ENCODE measurements at places on chromosomes 1 and 21. TPM values are rescaled to one million over a fixed set of nuclear protein-coding genes. Genes with fewer than 3 reads are reported as not detected.

DNA sequence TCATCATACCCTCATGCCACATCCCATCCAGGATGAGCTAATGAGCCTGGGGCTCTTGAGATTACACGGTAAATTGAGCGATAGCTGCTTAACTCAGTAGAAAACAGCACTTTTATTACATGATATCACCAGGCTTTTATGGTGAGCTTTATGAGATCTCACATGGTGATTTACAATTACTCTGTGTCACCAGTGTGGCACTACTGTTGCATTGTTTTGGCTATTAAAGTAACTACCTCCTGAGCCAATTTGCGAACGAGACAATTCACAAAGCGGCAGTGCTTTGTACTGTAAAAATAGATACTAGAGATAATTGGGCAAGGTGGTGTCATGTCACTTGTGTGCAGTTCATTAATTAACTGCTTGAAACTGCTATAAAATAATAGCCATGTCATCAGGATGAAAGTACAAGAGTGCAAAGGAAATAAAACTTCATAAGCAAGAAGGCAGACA lies 767.7 kb upstream of the ADGRL2 start:
- no peak for DNase-seq

DNA sequence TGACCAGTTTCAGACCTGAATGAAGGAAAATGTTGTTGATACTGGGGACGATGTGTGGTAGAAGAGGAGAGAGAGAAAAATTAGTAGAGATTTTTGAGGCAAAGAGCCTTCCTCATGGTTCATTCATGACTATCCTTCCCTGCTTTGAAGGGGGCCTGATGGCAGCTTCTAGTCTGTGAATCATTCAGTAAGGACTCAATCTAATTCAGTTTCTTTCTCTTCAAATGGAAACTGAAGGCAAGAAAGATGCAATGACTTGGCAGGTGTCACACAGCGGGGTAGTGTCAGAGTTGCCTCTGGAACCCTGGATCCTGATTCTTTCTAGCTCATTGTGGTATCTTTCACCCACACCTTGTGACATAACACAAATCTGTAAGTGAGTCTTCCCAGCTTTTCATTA lies 14.9 kb upstream of the CD5L start:
- DNase-seq: no peak

- no peak for DNase-seq
Measured at GRCh38 chr1:40742363-40743061, 41.1 kb upstream of the KCNQ4 start.

Gene KCNK1
- 6.9 TPM for total RNA-seq

Gene SLFNL1
- 0.68 TPM for total RNA-seq

Gene ASCL5
- total RNA-seq: not detected

- DNase-seq: no peak
Measured at GRCh38 chr1:247409869-247410544, 6.0 kb upstream of the NLRP3 start.

DNA sequence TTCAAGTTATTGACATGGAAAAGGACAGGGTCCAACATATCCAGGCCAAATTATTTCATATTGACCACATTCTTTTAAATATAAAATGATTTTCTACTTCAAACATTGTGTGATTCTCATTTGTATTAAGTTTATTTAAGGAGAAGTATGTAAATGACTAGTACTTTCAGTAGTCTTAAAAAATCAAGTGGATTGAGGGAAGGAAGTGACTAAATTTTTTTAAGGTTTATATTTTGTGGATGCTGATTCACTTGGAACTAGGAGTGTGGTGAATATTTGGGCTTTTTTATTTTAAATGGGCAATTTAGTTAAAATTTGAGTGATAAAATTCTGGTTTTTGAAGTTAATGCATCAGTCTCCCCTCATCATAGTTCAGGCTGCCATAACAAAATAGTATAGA lies 10.1 kb downstream of the PRRC2C start:
- DNase-seq: no peak

DNA sequence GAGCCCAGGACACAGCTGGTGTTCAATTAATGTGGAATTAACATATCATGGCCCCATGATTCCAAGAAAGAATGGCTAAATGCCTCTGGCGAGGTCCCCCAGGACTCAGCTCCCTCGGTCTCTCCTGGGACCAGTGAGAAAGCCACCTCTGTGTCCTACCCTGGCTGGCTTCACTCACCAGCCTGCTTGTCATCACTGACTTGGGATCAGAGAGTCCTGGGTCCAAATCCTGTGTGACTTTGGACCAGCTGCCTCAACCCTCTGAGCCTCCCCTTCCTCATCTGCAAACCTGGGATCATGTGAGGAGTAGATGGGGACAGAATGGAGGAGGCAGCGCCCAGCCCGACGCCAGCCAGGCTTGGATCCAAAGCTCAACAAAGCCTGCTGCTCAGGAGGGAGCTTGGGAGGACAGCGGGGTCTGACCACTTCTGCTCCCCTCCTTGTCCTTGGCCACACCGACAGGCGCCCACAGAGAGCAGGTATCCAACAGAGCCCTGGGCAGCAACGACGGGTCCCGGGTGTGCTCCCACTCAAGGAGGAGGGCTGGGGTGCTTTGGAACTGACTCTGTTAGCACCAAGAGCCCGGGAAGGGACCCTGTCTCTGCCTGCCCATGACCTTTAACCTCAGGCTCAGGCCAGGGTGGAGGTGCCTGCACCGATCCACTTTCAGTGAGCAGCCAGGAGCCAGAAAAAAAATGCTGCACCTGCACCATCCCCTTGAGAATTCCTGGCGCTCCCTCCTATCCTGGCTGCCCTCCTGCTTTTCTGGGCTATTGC lies 3.2 kb downstream of the SH2D5 start:
- peak; percentile 39 for DNase-seq

DNA sequence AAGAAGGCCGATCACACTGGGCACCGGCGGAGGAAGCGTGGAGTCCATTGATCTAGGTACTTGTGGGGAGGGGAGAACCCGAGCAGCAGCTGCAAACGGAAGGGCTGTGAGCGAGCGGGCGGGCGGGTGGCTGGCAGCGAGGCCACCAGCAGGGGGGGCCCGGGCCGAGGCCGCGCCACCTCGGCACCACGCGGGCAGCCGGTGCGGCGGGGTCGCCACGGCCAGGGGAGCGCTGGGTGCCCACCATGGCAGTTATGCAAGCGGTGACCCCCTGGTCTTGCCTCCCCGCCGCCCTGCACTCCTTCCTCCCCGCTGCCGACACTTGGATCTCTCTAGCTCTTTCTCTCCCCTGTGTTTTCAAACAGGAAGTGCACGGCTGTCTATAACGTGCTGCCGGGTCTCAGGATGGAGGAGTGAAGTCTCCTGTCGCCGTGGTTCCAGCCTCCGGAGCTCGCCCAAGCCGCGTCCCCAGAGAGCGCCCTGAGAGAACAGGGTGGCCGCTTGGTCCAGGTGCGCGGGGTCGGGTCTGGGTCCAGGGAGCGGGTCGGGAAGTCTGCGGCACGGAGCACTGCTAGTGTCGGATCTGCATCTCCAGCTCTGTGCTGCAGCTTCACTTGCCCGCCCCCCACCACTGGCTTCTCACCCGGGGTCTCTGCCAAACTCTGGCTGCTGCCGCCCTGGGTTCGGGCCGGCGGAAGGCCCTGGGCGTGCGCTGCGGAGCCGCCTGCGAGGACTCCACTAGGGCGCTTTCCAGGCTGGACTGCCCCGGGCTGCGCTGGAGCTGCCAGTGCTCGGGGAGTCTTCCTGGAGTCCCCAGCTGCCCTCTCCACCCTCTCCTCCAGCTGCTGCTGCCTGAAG lies 22.7 kb downstream of the LRRC8D start:
- DNase-seq: peak; percentile 64

Gene ABCA4
- total RNA-seq: 1.8 TPM

Gene CCDC30
- 8.9 TPM for total RNA-seq

DNA sequence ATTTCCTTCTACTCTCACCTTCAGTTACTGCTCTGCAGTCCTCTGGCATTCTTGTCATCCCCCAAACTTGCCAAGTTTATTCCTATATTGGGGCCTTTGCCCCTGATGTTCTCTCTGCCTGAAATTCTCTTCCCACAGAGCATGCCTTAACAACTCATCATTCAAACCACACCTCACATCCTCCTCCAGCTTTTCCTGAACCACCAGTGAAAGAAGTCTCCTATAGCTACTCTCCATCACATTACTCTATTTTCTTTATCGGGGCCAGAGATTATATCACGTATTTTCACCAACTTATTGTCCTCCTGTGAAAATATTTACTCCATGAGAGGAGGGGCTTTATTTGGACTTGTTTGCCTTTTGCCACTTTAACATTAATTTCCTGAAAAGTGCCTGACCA lies 32.1 kb downstream of the EXTL2 start:
- DNase-seq: no peak

DNA sequence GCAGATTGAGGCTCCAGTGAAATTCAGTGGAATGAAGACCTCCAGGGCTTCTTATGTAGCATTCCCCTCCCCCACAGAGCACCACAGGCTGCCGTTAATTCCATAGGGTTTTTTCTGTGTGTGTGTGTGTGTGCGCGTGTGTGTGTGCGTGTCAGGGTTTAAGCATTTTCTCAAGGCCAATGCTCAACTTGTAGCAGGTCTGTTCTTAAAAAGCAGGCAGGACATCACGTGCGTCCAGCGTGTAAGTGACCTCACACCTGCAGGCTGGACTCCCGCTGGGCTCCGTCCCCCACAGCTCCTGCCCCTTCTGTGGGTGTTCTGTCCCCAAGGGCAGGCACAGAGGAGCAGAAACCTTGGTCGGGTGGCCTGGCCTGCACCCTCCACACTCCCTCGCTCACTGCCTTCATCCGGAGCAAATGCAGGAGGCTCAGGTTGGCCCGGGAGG lies 5.3 kb downstream of the PRDM16 start:
- no peak for DNase-seq

DNA sequence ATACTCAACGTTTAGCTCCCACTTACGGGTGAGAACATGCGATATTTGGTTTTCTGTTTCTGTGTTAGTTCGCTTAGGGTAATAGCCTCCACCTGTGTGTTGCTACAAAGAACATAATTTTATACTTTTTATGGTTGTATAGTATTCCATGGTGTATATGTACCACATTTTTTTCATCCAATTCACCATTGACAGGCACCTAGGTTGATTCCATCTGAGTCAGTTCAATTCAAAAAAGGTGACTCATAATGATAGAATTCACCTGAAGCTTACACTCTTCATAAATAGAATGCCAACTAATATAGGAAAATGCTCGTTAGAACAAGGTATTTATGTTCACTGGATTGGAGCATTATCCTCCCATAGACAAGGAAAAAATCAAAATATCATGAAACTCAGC lies 38.5 kb downstream of the RGS4 start:
- DNase-seq: no peak

Gene IFNLR1
- 4.6 TPM for total RNA-seq

Gene MARK1
- total RNA-seq: 34.8 TPM

Data from ureter (tissue), 1 donor.